ENCODE measurements at places on chromosomes 5 and 9. TPM values are rescaled to one million over a fixed set of nuclear protein-coding genes. Genes with fewer than 3 reads are reported as not detected.

The CD72 gene
- polyA plus RNA-seq, result 0.76 TPM

The RPL37 gene
- 898 TPM for polyA plus RNA-seq

The PHF24 gene
- 0.06 TPM for polyA plus RNA-seq

DNA sequence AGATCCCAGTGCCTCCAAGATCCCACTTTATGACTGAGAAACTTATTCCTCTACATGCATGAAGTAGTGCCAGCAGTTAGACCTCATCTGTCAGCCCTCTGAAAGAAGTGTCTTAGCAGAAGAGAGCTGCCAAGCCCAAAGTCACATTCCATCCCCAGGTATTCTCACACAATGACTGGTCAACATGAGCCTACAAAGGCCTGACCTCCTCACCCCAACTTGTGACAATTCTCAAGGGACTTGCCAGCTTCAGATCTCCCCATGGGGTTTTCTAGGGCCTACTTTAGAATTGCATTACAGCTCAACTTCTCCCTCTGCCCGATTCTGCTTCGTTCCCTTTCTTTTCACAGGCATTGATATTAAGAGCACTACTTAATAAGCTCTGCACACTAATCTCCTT, 393.8 kb upstream of the SLC30A5 start:
- DNase-seq, result no peak

DNA sequence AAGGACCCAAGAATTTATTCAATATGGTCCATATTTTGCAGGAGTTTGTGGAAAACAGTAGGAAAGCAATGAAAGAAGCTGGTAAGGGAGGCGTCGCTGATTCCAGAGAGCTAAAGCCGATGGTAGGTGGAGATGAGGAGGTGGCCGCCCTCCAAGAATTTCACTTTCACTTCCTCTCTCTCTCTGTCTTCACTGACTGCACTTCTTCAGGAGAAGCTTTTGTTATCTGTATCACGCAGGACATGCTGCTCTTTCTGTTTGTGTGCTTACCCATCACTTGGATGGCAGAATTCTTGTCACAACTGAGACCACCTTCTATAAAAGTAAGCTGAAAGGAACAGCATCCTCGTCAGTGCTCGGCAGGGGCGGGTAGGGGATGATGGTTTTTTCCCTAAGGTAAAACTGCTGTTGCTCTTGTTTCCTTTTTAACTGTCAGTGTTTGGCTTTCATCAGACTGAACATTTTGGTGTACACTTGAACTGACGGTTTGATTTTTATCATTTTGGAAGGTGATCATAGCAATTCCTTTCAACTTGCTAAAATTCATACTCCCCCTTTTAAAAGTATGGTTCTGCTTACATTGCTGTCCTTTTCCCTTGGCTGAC, 62.4 kb upstream of the FSD1L start:
- peak; percentile 23 for DNase-seq

DNA sequence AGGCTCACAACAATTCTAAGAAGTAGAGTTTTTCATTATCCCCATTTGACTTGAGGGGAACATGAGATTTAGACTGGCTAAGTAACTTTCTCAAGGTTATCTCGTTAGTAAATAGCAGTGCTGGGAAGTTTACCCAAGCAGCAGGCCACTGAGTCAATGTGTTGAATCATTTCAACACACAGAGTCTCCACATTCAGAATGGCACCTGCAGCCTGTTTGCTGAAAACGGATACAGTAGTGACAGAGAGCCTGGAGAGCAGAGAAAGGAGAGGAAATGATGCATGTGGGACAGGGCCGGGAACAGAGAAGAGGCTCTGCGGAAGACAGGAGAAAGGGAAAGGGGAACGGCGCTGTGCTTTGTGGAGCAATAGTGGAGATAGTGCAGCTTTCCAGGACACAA, 33.5 kb upstream of the ZSWIM6 start:
- no peak for DNase-seq

DNA sequence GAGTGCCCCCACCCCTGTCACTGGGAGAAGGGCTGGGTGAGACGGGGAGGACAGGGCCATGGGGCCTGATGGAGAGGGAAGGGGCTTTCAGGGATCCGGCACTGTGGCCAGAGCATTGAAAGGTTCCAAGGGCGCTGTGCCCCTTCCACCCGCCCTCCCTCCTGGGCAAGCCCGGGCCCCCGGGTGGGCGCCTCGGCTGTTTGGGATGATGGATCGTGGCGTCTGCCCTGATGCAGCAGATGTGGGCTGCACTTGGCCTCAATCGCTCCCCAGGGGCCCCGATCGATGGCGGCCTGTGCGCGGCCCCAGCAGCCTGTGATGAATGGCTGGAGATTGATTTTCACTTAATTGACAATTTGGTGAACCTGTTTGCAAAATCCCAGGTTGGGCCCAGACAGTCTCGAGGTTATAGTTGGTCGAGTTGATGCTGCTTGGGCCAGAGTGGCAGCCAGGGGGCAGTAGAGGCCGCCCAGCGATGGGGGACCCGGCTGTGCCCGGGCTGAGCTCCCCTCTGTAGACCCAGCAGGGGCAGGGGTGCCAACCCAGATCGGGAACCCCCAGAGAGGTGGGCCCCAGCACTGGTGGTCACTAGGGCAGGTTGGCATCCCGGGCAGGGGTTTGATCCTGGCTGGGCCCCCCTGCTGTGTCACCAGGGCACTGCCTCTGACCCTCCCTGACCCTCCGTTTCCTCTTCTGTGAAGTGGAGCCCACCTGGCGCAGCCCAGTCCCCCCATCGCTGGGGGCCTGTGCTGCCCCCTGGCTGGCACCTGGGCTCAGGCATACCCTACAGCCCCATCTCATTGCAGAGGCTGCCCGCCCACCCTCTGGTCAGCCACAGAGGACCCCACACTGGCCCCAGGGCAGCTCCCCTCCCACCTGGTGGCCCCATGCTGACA, 34.7 kb downstream of the LHX3 start:
- peak; percentile 21 for DNase-seq

GRCh38 chr5:124462751-124463150, 283.7 kb downstream of the ZNF608 start:
- no peak for DNase-seq

GRCh38 chr9:124631326-124631725, 124.1 kb upstream of the NR5A1 start:
- DNase-seq, result no peak

GRCh38 chr5:147455822-147456450, 53.9 kb downstream of the DPYSL3 start:
- DNase-seq, result no peak

- DNase-seq, result no peak
Measured at GRCh38 chr5:73471654-73472053, 23.1 kb upstream of the FOXD1 start.

Data from heart left ventricle (tissue), 16 donors.